Uterus (tissue), 4 donors: ENCODE measurements at places on chromosomes 7 and 10. TPM values are rescaled to one million over a fixed set of nuclear protein-coding genes. Genes with fewer than 3 reads are reported as not detected.

Gene KDM7A
- 17.5 TPM for total RNA-seq

Gene MKRN1
- total RNA-seq, result 41.8 TPM

Gene STEAP1B
- total RNA-seq, result not detected

Gene GDF2
- not detected for total RNA-seq

Gene ATP6V0A4
- total RNA-seq, result not detected

Gene PTPN20
- not detected for total RNA-seq

Gene STOX1
- total RNA-seq, result not detected

Gene HIBADH
- 54.2 TPM for total RNA-seq

DNA sequence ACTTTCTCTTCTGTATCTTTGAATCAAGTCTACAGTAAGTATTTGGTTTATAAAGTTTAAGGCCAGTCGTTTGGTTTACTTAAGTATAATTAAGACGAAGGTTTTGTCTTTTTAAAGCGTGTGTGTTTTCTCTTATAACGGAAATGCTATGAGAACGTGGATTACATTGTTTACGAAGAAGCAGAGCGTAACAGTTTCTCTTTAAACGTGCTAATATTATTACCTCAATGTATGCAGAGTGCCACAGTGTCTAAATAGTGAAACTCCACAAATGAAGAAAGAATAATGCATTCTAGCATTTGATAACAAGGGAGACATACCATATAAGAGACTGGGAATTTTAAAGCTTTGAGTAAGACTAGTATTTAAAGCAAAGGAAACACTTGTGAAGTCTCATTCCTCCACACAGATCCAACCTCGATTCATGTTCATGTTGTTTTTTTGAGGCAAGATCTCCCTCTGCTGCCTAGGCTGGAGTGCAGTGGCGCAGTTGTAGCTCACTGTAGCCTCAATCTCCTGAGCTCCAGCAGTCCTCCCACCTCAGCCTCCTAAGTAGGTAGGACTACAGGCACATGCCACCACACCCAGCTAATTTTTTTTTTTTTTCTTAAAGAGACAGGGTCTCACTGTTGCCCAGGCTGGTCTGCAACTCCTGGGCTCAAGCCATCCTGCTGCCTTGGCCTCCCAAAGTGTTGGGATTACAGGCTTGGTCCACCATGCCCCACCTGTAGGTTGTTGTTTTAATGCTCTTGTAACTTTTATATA lies 75.1 kb downstream of the ANKRD61 start:
- DNase-seq, result no peak

GRCh38 chr10:9028231-9028630 lies 973.7 kb downstream of the GATA3 start:
- no peak for DNase-seq

- DNase-seq, result no peak
Observed at GRCh38 chr10:119176166-119176565, 2.4 kb downstream of the PRDX3 start.

- DNase-seq, result no peak
Observed at GRCh38 chr7:100878013-100878412, 3.1 kb downstream of the SRRT start.

DNA sequence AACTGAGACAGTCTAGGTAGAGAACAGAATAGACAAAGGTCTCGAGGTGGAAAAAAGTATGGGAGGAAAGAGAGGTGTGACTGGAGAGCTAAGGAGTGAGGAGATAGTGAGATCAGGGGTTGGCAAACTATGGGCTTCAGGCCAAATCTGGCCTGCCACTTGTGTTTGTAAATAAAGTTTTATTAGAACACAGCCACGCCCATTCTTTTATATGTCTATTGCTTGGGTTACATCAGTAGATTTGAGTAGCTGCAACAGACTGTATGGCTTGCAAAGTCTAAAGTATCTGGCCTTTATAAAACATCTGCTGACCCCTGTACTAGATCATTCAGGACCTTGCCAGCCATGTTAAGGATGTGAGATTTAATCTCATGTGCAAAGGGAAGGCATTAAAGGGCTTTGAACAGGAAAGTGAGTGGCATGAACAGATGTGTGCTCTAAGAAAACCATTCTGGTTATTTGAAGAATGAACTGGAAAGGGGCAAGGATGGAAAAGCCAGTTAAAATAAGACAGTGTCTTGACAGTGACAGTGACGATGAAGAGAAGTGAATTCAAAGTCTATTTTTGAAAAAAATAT lies 240.3 kb downstream of the RNLS start:
- DNase-seq, result no peak

DNA sequence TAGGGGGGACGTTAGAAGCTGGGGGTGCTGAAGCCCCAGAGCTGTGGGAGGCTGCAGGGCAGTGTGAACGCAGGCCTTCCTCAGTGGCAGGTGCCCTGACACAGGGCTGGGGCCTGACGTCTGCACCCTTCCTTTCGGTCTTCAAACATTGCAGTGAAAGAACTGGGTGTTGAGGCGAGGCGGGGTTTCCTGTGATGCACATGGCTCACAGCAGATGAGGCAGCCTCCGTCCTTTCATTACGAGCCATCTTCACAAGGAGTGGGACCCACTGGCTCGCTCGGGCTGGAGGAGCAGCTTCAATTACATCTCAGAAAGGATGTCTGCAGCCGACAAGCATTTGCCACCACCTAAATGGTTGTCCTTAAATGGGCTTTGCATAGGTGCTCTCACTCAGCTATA lies 180.3 kb upstream of the SHH start:
- DNase-seq, result no peak

- no peak for DNase-seq
Observed at GRCh38 chr7:146826329-146826728, 709.7 kb downstream of the CNTNAP2 start.

DNA sequence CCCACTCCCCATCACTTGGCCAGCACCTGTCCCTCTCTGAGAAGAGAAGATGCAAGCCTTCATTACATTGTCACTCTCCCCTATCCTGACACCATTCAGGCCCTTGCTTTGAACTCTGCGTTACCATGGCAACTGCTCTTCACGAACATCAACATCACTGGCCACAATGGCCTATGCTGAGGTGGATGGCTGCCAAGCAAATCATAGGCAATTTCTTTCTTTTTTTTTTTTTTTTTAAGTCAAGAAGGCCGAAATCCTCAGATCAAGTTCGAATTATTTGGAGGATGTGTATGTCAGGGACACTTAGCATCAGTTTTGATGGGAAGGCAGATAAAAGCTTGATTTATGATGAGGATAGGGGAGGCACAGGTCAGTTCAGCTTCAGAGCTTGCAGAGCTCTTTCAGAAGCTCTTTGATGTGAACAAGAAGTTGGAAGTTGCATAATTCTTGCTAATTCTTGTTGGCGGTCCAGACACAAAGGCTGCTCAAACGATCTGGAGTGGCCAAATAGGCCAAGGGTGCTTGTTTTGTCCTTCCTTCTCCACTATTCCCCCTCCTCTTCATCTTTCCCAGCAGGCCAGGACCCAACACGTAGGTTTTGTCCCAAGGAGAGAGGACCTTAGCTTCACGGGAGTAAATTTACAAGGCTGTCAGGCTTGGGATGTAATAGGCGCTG lies 179.9 kb upstream of the NPVF start:
- peak; percentile 52 for DNase-seq

DNA sequence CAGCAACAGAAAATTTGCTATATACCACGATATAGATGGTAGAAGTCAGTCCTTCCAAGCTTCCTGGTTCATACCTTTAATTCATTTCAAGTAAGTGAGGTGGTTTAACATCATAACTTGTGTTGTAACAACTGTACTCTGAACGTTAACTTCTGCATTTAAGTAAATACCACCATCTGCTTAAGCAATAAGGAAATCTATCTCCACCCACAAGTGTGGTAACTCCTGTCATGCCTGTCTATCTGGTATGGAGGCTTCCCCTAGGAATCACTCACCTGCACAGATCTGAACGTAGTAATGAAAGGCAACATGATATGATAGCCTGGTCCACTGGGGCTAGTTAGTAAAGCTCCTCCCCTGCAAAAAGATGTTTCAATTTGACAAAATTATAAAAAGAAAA lies 2.3 kb downstream of the ERLIN1 start:
- no peak for DNase-seq

GRCh38 chr7:130393101-130393561 lies 12.8 kb downstream of the CPA1 start:
- peak; percentile 85 for DNase-seq

- DNase-seq, result no peak
Observed at GRCh38 chr10:130432271-130432670, 296.1 kb downstream of the GLRX3 start.
